ENCODE measurements at places on chromosomes 3 and 15.

GRCh38 chr3:151707216-151707615 lies 26.5 kb upstream of the AADACL2 start:
- no peak for DNase-seq

- DNase-seq: no peak
These were observed 8.4 kb downstream of the STT3B start for GRCh38 chr3:31541089-31541488.

DNA sequence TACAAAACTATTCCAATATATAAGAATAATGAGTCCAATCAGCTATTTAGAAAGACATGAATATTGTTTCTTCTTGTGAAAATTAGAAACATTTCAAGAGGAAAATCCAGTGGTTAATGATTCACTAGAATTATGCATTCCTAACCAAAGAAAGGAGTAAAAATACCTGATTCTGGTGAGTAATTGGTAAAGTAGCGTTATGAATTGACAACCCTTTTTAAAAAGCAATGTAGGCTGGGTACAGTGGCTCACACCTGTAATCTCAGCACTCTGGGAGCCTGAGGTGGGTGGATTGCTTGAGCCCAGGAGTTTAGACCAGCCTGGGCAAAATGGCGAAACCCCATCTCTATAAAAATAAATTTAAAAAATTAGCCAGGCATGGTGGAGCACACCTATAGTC lies 43.3 kb downstream of the TOPAZ1 start:
- no peak for DNase-seq

DNA sequence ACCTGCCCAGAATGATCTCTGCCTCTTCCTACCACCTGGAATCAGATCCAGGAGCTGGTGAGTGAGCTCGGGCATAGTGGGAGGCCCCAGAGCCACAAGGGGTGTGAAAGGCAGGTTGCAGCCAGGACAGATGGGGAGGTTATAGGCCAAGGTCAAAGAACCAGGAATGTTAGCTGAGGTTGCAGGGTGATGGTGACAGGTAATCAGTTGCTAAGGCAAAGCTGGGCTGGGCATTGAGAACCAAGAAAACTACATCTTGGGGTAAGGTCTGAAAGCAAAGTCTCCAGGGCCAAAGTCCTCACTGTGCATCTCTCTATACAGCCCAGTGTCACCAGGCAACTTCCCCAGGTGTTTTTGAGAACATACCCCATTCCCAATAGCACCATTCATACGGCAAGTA lies 38.4 kb upstream of the SLC6A11 start:
- DNase-seq: no peak

- no peak for DNase-seq
These were observed 60.7 kb downstream of the ZNF621 start for GRCh38 chr3:40585381-40586016.

- no peak for DNase-seq
These were observed 37.7 kb downstream of the FAM174B start for GRCh38 chr15:92617549-92618520.

- no peak for DNase-seq
These were observed 405.1 kb upstream of the NECTIN3 start for GRCh38 chr3:110666495-110666894.

- no peak for DNase-seq
These were observed 279.0 kb upstream of the WNT5A start for GRCh38 chr3:55765906-55766701.

GRCh38 chr15:67558502-67558901 lies 16.0 kb downstream of the MAP2K5 start:
- DNase-seq: no peak

DNA sequence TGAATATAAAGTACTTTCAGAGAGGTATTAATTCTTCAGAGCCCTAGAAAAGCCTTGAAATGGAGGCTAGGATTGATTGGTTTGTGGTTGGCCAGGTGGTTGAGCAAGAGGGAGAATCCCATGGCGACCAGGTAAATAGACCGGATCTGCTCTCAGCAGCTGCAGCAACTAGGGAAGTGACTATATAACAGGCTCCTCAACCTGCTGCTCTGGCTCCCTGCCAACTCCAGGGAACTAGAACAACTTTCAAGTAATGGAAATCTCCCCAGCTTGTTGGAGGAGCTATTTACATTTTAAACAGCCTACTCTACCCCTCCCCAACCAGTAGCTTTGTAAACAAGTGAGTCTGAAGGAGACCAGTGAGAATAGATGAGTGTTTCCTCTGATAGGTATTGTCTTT lies 121.8 kb upstream of the CADM2 start:
- no peak for DNase-seq

DNA sequence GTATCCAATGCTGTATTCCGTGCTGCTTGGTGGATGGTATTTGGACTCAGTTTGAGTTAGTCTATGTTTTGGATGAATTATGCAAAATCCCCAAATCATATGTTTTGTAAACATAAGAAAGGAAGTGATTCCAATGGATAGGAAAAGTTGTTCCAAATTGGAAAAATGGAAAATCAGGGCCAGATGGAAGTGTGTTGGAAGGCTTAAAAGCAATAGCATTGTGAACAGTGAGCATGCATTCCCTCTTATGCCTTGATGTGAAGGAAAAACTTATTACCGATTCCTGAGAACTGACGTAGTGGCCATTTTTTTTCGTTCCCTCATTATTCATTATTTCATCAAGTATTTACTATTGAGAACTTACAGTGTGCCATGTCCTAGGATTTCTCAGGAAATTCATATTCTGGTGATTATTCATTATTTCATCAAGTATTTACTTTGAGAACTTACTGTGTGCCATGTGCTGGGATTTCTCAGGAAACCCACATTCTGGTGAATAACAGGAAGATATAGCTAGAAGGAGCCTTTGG lies 144.1 kb upstream of the TPRG1 start:
- no peak for DNase-seq

DNA sequence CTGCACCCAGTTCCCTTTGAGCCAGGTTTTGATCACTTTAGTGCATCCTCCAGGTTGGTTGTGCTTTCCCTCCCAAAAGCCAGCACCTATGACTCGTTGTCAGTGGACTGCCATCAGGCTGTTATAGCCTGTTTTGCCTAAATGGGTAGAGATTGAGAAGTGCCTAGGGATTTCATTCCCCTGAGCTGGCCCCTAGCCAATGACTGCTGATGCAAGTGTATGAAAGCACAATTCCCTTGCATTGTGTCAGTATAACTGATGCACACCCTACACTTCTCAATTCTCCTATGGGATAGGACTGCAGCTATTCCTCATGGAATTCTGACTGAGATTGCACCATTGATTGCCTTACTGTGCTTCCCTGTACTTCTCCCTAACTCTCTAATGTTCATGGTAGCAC lies 102.1 kb upstream of the ARPP21 start:
- no peak for DNase-seq

- no peak for DNase-seq
These were observed 12.2 kb downstream of the TUBGCP4 start for GRCh38 chr15:43383070-43383469.

- DNase-seq: no peak
These were observed 10.5 kb downstream of the MTMR14 start for GRCh38 chr3:9659849-9660248.

- DNase-seq: no peak
These were observed 39.6 kb downstream of the GPR156 start for GRCh38 chr3:120245386-120245785.

DNA sequence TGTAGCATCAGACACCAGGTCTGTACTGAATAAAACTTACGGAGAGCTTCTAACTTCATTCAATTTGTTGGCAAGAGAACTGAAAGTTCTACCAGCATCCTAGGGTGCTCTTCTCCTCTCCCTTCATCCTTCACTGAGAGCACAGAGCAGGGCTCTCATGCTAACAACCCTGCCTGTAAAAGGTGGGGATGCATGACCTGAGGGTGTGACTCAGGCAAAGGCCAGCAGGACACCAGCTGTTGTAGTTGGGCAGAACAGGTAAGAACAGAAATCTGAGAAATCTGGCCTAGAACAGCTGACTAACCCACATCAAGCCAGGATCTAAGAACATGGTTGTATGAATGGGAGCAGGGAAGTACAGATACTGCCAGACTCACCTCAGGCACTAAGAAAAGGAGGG lies 64.2 kb downstream of the MYLK start:
- no peak for DNase-seq

DNA sequence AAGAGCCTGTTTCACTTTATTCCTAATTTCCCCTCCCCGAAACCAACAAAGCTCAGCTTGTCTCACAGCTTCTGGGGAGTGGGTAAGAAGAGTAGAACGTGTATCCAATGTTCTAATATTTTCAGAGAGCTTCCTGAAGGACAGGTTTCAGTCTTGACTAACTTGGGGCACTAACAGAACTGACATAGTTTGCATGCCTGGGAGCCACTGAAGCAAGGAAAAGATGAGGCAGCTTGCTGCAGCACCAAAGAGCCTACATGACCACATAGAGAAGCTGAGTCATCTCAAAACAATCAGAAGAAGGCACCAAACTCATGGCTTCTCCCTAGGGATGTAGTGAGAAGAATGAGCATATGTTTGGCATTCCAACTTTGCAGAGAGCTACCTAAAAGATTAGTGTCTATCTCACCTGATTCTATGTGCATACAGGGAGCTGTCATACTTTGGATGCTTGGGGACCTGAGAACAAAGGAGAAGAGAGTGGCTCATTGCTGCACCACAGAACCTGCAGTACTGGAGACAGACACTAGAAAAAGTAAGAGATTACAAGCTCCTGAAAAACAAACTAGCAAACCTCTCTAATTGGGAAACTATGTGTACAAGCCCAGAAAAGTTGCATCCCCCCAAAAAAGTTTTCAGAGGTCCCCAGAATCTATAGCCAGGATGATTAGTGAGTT lies 86.9 kb downstream of the DCLK3 start:
- DNase-seq: no peak

- DNase-seq: no peak
These were observed 90.0 kb downstream of the TGFBR2 start for GRCh38 chr3:30696403-30696819.

DNA sequence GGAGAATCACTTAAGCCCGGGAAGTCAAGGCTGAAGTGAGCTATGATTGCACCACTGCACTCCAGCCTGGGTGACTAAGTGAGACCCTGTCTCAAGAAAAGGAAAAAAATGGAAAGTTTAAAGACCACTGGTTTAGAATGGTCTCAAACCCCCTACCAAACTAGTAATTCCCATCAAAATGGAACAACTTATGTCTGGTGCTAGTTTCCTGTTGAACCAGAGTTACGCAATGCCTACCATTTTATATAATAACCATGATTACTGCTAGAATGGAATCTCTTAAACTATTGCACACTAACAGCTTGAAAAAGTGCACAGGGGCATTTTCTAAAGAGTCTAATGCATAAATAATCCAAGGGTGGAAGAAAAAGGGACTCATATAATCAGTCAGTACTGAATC lies 43.6 kb downstream of the DMXL2 start:
- DNase-seq: no peak

DNA sequence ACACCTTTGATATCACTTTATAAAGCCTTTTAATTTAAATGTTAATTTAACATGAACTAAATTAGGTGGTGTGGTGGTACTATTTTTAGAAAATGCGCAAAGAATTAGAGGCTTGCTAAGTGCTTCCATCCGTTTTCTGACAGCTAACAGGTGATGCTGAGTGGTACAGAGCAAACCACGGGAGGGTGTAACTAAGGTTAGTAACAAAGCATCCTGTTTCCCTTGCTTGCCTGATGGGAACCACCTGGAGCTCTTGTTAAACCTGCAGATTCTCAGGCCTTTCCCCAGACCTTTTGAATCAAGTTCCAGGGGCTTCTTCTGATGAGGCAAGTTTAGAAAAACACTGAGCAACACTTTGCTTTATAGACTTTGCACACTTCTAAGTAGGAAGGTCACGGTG lies 101.0 kb downstream of the ATG7 start:
- DNase-seq: no peak

DNA sequence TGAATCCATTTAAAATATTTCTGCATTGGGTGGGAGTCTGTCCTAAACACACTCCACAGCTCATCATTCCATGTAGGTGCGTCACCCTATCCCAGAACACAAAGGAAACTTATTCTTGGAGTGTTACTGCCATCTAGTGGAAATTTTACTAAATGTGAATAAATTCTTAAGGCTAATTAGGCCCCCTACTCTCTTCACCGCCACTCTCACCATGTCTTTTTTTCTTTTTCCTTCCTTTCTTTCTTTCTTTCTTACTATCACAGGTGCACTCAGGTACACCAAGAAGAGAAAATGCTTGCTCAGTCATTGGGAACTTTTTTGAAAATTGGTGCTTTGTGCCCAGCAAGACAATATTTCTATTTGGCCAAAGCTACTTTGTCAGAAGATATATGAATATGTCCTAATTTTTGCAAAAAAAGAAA lies 26.4 kb upstream of the ATP8B4 start:
- no peak for DNase-seq

DNA sequence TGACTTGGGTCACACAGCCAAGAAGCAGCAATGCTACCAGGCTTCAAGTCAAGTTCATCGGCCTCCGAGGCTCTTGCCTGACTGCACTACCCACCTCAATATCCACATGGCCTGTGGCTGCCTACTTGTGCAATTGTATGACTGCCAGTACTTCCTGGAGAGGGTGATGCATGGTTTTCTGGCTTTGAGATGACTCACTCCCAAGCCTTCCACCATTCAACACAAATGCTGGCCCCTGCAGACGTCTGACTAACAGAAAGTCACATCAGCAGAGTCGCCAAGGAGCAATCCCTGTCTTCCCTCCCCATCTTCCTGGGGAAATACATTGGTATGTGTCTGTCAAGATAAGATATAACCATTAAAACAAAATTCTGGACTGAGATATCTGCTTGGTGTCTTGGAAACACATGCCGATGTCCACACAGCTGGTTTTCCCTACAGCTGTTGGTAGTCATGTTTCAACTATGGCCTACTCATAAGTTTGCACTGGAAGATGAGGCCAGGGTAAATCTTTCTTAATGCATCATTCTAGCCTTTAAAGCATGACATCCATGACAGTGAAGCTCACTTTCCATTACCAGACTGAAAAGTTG lies 79.6 kb upstream of the SPATA12 start:
- peak; percentile 32 for DNase-seq

DNA sequence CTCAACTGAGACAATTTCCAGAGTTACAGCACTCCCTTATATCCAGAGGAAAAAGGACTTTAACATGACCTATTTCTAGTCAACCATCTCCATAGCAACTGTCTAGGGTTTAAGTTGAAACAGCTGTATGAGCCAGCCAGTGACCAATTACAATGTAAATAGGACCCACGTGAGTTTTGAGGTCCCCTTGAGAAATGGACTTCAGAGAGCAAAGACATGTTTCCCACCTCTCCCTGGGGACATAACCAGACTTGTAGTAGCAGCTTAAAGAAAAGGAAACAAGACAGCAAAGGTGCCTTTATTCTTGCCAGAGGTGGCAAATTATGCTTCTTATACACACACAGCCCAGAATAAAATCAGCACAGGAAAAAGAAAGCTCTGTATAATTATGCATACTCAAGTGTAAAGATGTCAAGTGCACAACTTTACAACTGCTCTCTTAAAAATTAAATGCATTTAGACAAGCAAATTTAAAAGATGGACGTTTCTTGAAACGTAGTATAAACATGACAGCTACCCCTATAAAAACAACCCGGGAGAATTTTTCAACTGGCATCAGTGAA lies 40.2 kb downstream of the SUMF1 start:
- no peak for DNase-seq

GRCh38 chr15:55791551-55792400 lies 48.8 kb upstream of the PRTG start:
- no peak for DNase-seq

All from activated CD4-positive, alpha-beta T cell treated with anti-CD3 and anti-CD28 coated beads, Interleukin-2, amount 50 U/mL, for 4 hours (primary cell).